Activated CD4-positive, alpha-beta T cell treated with anti-CD3 and anti-CD28 coated beads, Interleukin-2, amount 50 U/mL, for 4 hours (primary cell): ENCODE measurements at places on chromosomes 6 and 20.

DNA sequence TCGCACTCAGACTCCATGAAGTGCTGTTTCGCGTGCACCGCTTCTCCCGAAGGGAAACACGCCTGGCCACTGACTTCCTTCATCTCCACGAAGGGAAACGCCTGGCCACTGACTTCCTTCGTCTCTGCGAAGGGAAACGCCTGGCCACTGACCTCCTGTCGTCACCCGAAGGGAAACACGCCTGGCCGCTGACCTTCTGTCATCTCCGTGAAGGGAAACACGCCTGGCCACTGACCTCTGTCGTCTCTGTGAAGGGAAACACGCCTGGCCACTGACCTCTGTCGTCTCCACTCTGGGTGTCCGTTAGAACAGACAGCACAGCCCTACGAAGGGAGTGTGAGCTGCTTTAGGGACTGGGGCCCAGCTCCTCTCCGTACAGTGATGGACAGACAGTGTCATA lies 17.1 kb upstream of the ADRM1 start:
- no peak for DNase-seq

- DNase-seq, result no peak
These were observed 88.9 kb upstream of the ECI2 start for GRCh38 chr6:4224067-4224978.

DNA sequence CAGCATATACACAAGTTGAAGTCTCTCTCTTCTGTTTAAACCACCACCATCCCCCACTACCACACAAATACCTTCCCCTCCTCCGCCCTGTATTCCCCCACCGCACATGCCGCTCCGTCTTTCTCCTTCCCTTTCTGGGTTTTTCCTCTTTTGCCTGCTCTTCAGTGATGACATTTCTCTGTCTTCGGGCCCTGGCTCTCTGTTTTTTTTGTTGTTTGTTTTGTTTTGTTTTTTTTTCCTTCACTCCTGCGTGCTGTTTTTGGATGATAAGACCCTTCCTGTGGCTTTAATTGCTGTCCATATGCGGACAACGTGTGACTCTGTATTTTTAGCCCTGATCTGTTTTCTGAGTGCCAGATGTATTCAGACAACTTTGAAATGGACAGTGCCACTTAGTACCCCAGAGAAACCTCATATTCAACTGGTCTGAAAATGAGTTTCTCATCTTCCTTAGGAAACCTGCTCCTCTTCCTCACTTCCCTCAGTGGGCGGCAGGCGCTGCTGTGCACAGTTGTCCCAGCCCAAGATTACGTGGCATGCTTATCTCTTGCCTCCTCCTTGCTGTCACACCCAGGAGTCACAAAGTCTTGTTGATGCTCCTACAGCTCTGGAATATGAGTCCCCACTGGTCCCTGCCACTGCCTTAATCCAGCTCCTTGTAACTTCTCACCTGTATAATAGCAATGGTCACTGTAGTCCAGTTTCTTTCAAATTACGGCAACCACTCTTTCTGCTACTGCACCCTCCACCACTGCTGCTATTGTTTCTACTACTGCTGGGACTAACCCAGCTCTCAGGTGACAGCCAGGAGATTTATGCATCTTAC lies 8.2 kb downstream of the PPP1R14C start:
- no peak for DNase-seq

GRCh38 chr6:51569594-51569993 lies 517.8 kb downstream of the PKHD1 start:
- DNase-seq, result no peak

- no peak for DNase-seq
These were observed 260.3 kb downstream of the ALDH8A1 start for GRCh38 chr6:134689641-134690040.

GRCh38 chr6:107129370-107129925 lies 14.1 kb upstream of the BEND3 start:
- no peak for DNase-seq

DNA sequence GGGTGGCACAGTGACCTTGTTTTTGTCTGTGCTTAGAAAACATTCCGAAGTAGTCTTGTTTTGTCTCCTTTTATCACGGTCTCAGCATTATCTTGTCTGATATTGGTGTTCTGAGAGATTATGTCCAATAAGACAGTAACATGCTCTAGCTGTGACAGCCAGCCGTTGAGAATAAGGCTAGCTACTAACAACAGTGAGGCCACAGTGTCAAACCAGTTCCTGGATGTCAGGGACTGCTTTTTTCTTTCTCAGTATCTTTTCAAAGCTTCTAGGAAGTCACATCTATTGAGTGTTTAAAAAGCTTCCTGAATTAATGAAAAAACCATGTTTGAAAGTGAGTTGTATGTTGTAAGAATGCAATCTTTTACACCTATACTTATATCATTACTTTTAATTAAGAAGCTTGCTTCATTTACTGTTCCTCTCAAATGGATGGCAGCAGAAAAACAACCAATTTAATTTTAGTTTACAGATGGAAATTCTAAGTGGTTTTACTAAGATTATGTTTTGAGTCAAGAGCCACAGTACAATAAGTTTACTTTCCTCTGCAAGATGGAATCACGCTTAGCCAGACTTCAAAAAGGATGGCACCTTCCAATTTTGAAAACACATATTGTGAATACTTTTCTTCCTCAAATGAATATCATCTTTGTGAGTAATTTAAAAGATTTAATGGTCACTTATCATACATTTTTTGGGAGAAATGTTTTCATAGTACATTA lies 53.1 kb downstream of the MAP3K7 start:
- no peak for DNase-seq

DNA sequence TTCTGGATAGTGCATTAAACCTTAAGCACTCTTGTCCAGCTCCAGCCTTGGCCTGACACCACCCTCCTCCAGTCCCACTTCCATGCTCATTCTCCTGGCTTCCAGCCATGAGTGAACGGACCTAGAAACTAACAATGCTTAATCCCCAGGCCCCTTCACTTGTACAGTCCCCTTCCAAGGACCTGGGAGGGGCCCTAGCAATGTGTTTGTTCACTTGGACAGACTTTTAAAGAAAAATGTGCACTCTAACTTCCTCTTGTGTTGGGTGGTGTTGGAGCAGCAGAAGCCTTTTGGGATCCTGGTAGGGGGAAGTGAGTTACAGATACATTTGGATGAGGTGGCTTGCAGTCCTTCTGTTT lies 48.9 kb upstream of the CCN6 start:
- DNase-seq, result no peak

DNA sequence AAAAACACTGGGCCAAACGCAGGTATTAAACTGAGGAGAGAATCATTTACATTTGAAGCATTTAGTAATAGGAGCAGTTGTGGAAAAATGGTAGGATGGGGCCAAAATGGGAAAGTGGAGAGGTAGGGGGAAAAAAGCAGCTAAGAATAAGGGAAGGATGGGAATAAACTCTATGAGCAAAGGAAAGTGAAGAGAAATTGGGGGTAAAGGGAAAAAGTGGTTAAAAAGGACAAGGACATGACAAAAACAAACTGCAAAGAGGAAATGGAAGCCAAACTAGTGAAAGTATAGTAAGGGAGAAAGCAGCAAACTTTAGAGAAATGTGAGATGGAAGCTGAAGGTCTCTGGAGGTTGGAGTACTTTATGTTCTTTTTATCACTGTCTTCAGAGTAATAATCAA lies 6.2 kb upstream of the ZSCAN16 start:
- no peak for DNase-seq

GRCh38 chr20:15378151-15378550 lies 1040.7 kb upstream of the FLRT3 start:
- no peak for DNase-seq

- no peak for DNase-seq
These were observed 3.8 kb downstream of the TMEM74B start for GRCh38 chr20:1180949-1181348.

DNA sequence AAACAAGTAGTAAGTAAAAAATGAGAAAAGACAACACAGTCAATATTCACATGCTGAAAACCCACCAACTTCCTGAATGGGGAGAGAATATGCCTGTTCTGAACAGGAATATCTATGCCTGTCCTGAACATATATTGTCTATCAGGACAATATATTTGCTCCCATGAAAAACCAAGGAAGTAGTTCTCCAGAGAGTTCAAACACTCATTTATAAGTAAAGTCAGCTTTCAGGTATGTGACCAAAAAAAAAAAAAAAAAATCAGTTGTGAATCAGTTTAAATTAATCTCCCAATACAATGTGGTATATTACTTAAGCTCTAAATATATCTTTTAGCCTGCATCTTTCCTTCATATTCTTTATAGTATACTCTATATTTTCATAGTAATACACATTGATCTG lies 119.5 kb downstream of the MYB start:
- no peak for DNase-seq

DNA sequence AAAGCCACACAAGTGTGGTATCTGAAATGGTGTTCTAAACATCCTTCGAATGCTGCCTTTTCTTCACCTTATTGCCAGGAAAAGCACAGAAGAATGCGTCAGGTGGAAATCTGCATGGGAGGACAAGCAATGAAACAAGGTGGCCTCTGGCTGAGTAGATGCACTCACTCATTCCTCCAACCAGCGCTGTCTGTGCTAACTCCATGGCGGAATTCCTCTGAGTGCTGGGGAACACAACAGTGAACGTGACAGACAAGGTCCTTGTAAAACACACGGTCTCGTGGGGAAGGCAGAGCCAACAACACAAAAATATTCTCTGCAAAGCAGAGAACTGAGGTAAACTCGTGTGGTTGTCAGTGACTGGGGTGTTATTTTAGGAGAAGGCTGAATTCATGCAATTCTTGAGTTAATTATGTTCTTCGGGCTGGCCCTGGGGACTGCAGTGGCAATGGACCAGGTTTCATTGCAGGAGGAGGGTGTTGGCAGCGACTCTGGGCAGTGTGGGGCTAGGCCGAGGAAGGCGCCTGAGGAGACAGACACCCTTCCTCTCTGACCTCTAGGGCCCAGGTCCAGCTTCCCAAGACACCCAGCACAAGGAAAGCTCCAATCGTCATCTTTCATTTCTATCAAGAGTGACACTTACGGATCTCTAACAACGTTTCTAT lies 339.7 kb downstream of the PRKN start:
- no peak for DNase-seq

DNA sequence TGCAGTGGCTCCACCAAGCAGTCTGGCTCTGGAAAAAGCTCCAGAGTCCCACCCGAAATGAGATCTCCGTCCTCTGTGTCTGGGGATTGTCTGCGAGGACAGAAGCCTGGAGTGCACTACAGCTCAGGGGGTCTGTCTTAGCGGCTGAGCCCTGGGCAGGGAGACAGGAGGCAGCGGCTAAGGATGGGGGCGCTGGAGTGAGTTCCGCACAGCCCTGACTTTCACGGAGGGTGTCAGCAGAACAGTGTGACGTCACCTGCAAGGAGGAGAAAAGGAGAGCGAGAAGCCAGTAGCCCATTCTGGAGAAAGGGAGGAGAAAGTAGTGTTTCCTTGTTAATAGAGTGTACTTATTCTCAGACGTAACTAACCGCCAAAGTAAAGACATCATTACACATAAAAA lies 97.6 kb downstream of the FAM50B start:
- DNase-seq, result no peak

GRCh38 chr6:39520916-39521315 lies 198.4 kb upstream of the KCNK16 start:
- no peak for DNase-seq

DNA sequence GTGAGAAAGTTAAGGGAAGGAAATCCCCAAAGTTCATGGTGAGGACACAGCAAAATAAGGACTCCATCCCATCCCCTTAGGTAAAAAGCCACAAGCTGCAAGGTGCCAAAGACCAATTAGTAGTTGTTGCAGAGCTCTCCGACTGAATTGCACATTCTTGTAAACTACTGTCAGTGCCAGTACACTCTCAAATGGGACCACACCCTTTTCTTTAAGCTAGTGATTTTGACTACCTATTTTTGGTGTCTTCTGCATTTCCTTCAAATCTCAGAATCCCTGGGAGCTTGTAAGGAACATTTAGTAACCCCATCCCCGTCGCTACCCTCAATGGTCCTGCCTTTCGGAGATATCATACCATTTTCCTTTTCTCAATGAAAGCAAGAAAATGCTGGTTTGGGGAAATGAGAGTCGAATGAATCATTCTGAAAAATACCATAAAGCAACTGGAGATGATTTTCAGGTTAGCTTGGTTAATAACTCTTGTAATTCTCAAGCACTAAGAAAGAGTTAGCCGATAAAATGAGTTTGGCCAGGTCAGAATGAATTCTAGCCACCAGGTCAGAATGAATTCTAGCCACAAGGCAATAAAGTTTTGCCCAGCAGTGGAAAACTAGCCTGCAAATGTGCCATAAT lies 5.2 kb upstream of the HMGN3 start:
- no peak for DNase-seq

DNA sequence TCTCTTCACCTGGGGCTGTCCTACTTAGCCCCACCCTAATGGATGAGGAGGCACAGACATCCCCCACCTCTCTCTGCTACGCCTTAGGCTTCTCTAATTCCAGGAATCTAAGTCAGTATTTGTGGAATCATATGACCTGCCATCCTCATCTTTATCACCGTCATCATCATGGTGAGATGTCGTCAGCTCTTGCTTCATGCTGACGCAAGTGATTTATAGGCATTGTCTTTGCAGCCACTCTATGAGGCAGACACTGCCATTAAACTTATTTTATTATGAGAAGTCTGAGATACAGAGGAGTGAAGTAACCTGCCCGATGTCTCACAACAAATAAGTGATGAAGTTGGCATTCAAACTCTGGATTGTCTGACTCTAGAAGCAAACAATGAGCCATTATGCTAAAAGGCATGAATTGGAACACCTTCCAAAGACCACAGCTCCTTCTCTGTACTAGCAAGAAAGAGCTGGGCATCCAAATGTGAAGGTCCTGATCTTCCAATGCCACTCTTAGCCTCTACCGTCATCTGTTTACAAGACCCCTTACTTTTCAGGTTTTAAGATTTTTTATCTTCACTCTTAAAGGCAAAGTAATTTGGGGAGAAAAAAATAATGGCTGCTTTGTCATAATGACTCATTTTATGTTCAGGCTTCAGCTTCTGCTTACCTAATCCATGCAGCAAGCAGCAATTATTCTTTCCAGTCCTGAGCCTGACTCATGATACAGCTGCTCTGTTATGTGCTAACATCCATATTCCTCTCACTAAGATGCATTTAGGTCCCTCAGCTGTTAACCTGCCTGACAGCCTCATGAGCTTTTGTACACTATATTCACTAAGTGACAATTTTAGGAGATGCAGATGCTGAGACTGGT lies 113.7 kb upstream of the BCLAF1 start:
- DNase-seq, result no peak

GRCh38 chr20:10906834-10907233 lies 233.0 kb upstream of the JAG1 start:
- DNase-seq, result no peak

GRCh38 chr6:3324262-3324942 lies 65.7 kb downstream of the PSMG4 start:
- DNase-seq, result no peak
